Stimulated activated CD4-positive, alpha-beta T cell treated with anti-CD3 and anti-CD28 coated beads, Interleukin-4, amount 100 ng/mL, for 1 hour (primary cell): ENCODE measurements at places on chromosomes 5 and 9.
A peak's percentile ranks its signal among the peaks of the same experiment; 100 is the strongest.

DNA sequence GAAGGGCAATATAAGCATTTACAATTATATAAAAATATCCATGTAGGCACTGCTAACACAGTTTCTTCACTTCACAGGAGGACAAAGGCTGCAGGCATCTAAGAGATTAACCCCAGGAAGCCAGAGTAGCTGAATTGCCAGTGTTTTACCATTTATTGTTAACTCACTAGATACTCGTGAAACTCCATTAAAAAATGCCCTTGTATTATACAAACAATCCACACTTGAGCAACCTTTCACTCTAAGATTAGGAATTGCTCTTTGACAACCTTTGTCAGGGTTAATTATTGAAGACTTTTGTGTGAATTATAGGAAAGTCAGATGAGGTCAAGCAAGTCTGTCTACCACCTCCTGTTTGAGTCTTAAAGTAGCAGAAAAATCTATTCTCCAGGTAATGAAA lies 317.8 kb downstream of the ADGRV1 start:
- no peak for DNase-seq

GRCh38 chr5:81524015-81524414 lies 130.1 kb upstream of the ACOT12 start:
- no peak for DNase-seq

GRCh38 chr5:168269937-168270330 lies 21.5 kb upstream of the WWC1 start:
- DNase-seq, result no peak

GRCh38 chr9:113529336-113530009 lies 65.9 kb downstream of the RGS3 start:
- no peak for DNase-seq

GRCh38 chr9:114432323-114433067 lies 44.7 kb upstream of the AKNA start:
- no peak for DNase-seq

GRCh38 chr9:86637515-86637914 lies 283.3 kb upstream of the TUT7 start:
- peak; percentile 3 for DNase-seq

- DNase-seq, result no peak
These were observed 119.5 kb upstream of the ZNF618 start for GRCh38 chr9:113756476-113757192.

GRCh38 chr9:124544535-124544934 lies 37.3 kb upstream of the NR5A1 start:
- no peak for DNase-seq

DNA sequence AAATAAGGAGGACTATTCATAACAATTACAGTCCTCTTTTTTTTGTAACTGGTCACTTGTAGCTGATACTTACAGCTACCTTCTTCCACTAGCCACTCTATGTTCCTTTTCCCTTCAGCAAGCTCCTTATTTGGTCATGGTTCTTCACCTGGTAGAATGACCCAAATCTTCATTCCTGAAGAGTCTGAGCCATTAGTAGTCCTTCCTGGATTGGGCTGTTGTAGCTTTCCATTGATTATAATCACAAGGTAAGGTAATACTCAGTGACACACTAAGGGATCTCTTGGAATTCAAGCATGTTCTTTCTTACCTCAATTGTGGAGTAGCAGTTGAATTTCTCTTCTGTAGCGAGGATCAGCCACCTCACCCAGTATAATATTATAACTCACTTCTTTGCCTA lies 25.5 kb upstream of the ITGA2 start:
- DNase-seq, result no peak

- DNase-seq, result no peak
These were observed 102.9 kb downstream of the BOD1 start for GRCh38 chr5:173513521-173513991.

GRCh38 chr5:41048986-41049385 lies 22.2 kb downstream of the MROH2B start:
- no peak for DNase-seq

GRCh38 chr5:160018945-160019625 lies 10.1 kb downstream of the TTC1 start:
- no peak for DNase-seq

- DNase-seq, result no peak
These were observed 55.2 kb upstream of the TMEM252 start for GRCh38 chr9:68595868-68596267.

DNA sequence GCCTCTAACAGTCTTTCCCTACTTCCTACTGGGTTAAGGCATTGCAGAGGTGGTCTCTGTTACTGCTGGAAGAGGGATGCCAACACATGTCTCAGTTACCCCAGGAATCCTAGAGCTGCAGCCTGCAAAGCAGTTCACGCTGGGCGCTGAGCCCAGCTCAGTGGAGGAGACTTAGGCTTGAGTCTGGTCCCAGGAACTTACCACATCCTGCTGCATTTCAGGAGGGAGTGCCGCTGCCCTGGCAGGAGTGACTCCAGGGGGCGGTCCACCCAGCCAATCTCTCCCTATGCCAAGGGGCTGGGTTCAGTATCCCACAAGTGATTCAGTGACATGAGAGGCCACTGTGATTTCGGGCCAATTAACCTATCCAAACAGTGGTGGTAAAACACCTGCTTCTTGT lies 7.6 kb downstream of the TTC16 start:
- no peak for DNase-seq

DNA sequence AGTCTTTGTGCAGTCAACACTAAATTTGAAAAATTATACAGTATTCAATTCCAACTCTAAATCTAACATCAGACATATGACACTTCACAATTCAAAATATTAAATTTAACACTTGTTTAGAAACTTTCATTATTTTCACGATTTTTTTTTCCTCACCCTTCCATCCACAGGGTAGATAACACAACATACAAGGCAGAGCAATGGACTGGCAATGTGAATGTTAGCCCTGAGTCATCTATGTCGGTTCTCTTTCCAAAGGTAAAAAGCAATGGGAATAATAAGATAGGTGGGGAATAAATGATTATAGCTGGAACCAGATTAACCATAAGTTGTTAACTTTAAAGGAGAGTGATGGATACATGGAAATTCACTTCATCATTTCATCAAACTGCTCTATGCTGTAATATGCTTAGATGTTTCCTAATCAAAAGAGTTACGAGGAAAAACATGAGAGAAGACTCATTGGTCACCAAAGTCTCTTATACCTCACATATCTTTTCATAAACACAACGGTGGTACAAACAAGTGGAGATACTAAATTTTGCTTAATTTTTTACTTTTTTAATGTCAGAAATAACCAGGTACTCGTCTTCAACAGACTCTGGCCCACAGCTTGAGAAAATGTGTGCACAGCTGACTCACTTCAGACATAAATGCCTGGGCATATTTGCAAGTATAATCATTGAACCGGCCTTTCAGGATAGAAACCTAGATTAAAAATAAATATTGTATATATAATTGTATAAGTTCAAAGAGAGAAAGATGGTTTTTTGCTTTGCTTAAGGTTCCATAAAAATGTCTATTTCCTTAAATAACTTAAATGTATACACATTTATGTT lies 23.0 kb downstream of the RFX3 start:
- DNase-seq, result no peak

GRCh38 chr5:31156631-31157160 lies 36.8 kb upstream of the CDH6 start:
- no peak for DNase-seq

GRCh38 chr5:2910401-2911175 lies 159.1 kb upstream of the IRX2 start:
- DNase-seq, result no peak
